CD4-positive, alpha-beta T cell (primary cell): ENCODE measurements at places on chromosomes 3 and 15. TPM values are rescaled to one million over a fixed set of nuclear protein-coding genes. Genes with fewer than 3 reads are reported as not detected.
A peak's percentile ranks its signal among the peaks of the same experiment; 100 is the strongest.

DNA sequence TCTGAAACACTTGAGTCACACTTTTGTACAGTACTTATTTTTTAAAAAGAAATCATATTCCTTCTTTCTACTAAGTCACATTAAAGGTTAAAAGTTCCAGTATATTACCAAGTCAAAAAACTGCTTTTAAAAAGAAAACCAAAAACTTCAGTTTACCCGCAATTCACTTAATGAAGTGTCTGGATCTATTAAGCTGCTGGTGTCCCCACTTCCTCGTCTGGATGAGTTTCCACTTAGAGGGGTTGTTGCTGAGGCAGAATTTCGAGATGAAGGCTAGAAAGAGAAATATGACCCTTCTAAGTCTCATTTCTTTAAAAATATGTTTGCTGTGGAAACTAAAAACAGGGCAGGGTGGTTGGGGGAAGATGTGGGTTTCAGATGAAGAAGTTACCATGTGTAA lies 79.7 kb downstream of the LRRFIP2 start:
- H3K27ac ChIP-seq = no peak overlapping the region
- peaks cover 16% of the 10 kb centered on the region for H3K36me3 ChIP-seq
- H3K4me3 ChIP-seq = no peak overlapping the region
- DNase-seq = no peak
- H3K4me1 ChIP-seq = no peaks in the 10 kb centered on the region

GRCh38 chr3:12394569-12395271 lies 89.6 kb upstream of the TSEN2 start:
- DNase-seq = no peak
- H3K27me3 ChIP-seq = peaks cover 4% of the 10 kb centered on the region
- H3K36me3 ChIP-seq = no peaks in the 10 kb centered on the region
- peaks cover 5% of the 10 kb centered on the region for H3K4me1 ChIP-seq
- H3K4me3 ChIP-seq = peak overlapping the region; percentile 17

GRCh38 chr3:50417637-50418033 lies 58.3 kb upstream of the TMEM115 start:
- no peaks in the 10 kb centered on the region for H3K27me3 ChIP-seq
- H3K4me1 ChIP-seq = no peaks in the 10 kb centered on the region
- no peak overlapping the region for H3K27ac ChIP-seq
- no peaks in the 10 kb centered on the region for H3K36me3 ChIP-seq

DNA sequence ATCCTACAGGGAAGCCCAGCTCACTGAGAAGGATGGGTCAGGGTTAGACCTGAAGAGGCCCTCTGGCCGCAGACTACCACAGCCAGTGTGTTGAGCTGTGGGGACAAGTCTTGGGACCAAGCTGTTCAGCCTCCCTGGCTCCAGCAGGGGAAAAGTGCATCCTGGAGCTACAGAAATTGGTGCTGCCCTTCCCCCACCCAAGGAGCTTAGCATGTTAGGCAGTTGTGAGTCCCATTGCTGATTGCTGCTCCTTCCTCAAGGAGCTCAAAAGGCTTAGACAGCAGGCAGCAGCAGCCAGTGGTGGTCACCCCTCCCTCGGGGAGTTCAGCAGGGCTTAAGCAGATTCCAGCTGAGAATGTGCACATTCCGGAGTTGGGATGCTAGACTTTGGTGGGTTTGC lies 165.6 kb downstream of the ATP8B4 start:
- no peak overlapping the region for H3K27ac ChIP-seq
- peaks cover 2% of the 10 kb centered on the region for H3K27me3 ChIP-seq
- H3K4me1 ChIP-seq = no peaks in the 10 kb centered on the region

DNA sequence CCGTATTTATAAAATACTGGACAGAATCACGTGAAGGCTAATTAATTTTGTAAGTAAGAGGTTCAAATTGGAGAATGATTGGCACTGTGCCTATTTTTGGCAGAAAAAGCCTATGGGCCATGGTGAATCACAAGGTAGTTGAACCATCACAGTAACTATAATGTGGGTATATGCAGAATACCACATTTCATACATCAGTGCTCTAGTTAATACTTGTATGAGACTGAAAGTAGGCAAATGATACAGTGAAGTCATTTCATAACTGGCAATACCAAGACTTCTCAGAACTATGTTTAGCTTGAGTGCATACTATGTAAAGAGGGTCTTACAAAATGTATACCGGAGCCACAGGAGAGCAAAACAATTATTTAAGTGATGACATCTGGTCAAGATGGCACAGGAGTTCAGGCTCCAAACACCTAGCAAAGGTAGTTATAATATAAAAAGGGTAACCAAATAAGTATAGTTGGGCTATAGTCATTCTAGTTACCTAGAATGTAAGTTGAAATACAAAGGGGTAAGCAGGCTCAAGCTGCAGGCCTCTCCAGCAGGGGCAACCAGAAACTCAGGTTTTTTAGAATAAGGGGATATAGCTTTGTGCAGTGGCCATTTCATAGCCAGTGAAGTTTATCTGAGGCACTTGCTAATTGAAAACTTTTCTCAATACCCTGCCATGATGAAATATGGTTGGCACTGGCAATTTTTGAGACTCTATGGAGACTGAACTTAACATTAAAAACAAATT lies 19.1 kb downstream of the GPR160 start:
- no peaks in the 10 kb centered on the region for H3K27me3 ChIP-seq
- no peak overlapping the region for H3K27ac ChIP-seq
- no peak overlapping the region for H3K4me3 ChIP-seq
- no peaks in the 10 kb centered on the region for H3K36me3 ChIP-seq
- DNase-seq = no peak

- H3K27me3 ChIP-seq = peaks cover 4% of the 10 kb centered on the region
- H3K4me1 ChIP-seq = peaks cover 26% of the 10 kb centered on the region
- peak overlapping the region; percentile 74 for H3K27ac ChIP-seq
- H3K36me3 ChIP-seq = no peaks in the 10 kb centered on the region
- DNase-seq = no peak
Observed at GRCh38 chr3:42804831-42805132, 492 bp upstream of the HIGD1A start.

GRCh38 chr3:99419116-99419515 lies 219.3 kb upstream of the COL8A1 start:
- DNase-seq = no peak
- H3K36me3 ChIP-seq = no peaks in the 10 kb centered on the region
- H3K27me3 ChIP-seq = no peaks in the 10 kb centered on the region
- H3K27ac ChIP-seq = no peak overlapping the region

- no peaks in the 10 kb centered on the region for H3K36me3 ChIP-seq
- H3K27ac ChIP-seq = no peak overlapping the region
- no peaks in the 10 kb centered on the region for H3K27me3 ChIP-seq
- H3K4me1 ChIP-seq = no peaks in the 10 kb centered on the region
Observed at GRCh38 chr3:88623709-88624108, 473.9 kb downstream of the C3orf38 start.

- no peak overlapping the region for H3K27ac ChIP-seq
- H3K27me3 ChIP-seq = no peaks in the 10 kb centered on the region
- peak overlapping the region; percentile 72 for H3K4me3 ChIP-seq
- peaks cover 34% of the 10 kb centered on the region for H3K36me3 ChIP-seq
Observed at GRCh38 chr3:15428539-15428938, 1.1 kb downstream of the EAF1 start.

GRCh38 chr3:186821429-186822387 lies 15.4 kb upstream of the RFC4 start:
- peak; percentile 31 for DNase-seq
- H3K4me1 ChIP-seq = peaks cover 16% of the 10 kb centered on the region
- H3K4me3 ChIP-seq = no peak overlapping the region
- H3K27ac ChIP-seq = no peak overlapping the region

DNA sequence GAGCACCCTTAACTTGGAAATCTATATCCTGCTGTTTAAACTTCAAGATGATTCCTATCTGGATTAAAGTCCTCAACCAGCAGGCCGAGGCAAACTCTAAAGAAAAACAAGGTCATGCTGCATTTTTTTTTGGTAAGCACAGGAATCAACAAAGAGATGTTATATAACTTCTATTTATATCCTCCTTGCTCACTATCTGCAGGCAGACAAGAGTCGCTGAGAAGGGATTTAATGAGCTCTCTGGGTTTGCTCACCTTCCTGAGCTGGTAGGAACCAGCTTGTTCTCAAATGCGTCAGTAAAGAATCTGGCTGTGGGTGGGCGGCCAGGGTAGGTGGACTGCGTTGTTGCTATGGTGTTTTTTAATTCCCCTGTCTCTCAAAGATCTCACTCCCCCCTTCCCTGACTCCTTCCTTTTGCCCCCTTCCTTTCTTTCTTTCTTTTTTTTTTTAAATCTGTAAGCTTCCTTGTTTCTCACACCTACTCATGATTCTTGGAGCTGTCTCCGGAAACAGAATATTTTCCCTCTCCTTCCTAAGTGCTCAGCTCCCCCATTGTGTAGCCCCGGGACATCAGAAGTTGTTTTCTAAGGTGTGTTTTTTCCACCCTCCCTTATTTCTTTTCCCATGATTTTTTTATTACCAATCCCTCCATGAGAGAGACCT lies 228.8 kb upstream of the BHLHE40 start:
- H3K4me3 ChIP-seq = no peak overlapping the region
- no peaks in the 10 kb centered on the region for H3K27me3 ChIP-seq
- no peak for DNase-seq

DNA sequence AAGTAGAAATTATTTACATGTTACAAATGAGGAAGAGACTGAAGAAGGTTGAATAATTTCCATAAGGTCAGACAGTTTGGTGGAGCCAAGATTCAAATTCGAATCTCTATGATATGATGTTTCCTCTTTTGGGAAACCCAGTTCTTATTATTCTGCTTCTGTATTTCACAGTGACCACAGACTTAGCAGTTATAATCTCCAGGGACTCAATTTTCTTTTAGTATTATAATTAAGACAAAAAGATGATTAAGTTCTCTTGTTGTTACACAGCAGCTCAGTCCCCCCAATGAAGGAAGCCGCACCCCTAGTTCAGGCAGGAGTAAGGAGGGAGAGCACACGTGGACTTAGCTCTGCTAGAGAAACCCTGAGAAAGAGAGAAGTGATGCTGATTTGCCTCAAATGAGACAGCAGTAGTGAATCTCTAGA lies 130.6 kb downstream of the CCNL1 start:
- no peak overlapping the region for H3K27ac ChIP-seq
- no peaks in the 10 kb centered on the region for H3K36me3 ChIP-seq
- H3K27me3 ChIP-seq = no peaks in the 10 kb centered on the region
- DNase-seq = no peak
- no peaks in the 10 kb centered on the region for H3K4me1 ChIP-seq

DNA sequence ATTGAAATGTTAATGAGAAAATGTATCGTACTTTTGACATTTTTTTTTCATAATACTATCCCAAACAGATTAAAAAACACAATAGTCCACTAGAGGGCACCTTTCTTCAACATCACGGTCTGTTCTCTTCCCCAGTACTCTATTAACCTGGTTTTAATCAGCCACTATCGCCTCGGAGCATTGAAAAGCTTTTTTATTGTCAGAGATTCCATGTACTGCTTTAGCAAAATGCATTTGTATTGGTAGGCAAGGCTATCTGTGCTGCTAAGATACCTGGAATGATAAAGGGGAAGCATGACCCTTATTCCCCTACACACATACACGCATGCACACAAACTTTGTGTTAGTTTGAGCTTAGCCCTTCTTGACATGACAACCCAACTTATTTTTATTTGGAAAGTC lies 160.1 kb upstream of the IL12A start:
- no peak for DNase-seq
- no peaks in the 10 kb centered on the region for H3K27me3 ChIP-seq
- no peak overlapping the region for H3K27ac ChIP-seq
- H3K4me3 ChIP-seq = no peak overlapping the region

GRCh38 chr3:95097493-95097892 lies 1034.6 kb downstream of the NSUN3 start:
- no peak overlapping the region for H3K27ac ChIP-seq
- H3K4me1 ChIP-seq = no peaks in the 10 kb centered on the region
- no peaks in the 10 kb centered on the region for H3K36me3 ChIP-seq
- H3K27me3 ChIP-seq = no peaks in the 10 kb centered on the region
- no peak for DNase-seq
- H3K4me3 ChIP-seq = no peak overlapping the region

- H3K4me1 ChIP-seq = no peaks in the 10 kb centered on the region
- no peak for DNase-seq
- no peak overlapping the region for H3K4me3 ChIP-seq
- no peak overlapping the region for H3K27ac ChIP-seq
- no peaks in the 10 kb centered on the region for H3K36me3 ChIP-seq
Observed at GRCh38 chr3:162525771-162526170, 1029.2 kb downstream of the OTOL1 start.

DNA sequence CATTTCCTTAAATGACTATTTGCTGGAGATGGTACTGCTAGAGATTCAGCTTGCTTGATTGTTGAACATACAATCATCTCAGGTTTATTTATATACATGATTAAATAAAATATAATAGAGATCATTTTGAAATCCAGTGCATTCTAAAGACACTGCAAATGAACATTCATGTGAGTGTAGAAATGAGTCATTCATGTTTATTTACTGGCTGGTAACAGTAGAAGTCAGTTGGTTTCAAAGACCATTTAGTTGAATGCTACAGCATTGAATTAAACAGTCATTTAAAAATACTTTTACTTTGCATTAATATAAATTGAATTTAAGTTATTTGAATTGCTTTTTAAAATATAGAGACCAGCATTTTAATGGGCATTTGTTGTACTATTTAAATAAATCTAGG lies 551.9 kb upstream of the GOLIM4 start:
- no peaks in the 10 kb centered on the region for H3K36me3 ChIP-seq
- no peak overlapping the region for H3K4me3 ChIP-seq
- DNase-seq = no peak
- no peaks in the 10 kb centered on the region for H3K4me1 ChIP-seq

DNA sequence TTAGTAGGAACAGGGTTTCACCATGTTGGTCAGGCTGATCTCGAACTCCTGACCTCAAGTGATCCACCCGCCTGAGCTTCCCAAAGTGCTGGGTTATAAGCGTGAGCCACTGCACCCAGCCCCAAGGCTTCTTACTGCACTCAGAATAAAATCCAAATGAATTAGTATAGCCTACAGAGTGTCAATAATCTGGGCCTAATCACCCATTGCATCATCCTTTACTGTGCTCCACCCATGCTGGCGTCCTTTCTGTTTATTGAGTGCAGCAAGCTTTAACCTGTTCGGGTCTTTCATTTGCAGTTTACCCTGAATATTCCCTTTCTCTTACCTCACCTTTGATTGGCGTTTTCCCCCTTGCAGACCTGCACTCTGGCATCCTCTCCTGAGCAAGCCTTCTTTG lies 77.7 kb downstream of the CEP63 start:
- no peaks in the 10 kb centered on the region for H3K4me1 ChIP-seq
- H3K4me3 ChIP-seq = no peak overlapping the region
- peaks cover 20% of the 10 kb centered on the region for H3K36me3 ChIP-seq
- DNase-seq = no peak
- H3K27ac ChIP-seq = no peak overlapping the region
- H3K27me3 ChIP-seq = no peaks in the 10 kb centered on the region

CP gene
- not detected for total RNA-seq

PIF1 gene
- 0.22 TPM for total RNA-seq

DZIP1L gene
- total RNA-seq = not detected

HESX1 gene
- total RNA-seq = not detected

C3orf20 gene
- 0.14 TPM for total RNA-seq

ZNF639 gene
- 88.1 TPM for total RNA-seq
